ENCODE measurements at places on chromosomes 5 and 9.

DNA sequence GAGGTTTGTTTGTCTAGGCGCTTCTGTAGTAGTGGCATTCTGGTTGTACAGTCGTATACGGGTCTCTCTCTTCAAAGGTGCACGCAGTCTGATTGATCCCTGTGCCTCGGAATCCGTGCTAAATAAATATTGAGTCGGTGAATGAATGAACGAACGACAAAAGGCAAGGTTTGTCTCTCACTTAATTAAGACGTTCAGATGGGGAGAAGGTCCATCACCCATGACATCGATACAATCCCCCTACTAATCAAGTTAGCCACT, 500 bp upstream of the CREBRF start:
- peak overlapping the region; percentile 93 for H3K27ac ChIP-seq
- peaks cover under 1% of the 10 kb centered on the region for H3K27me3 ChIP-seq
- DNase-seq = no peak
- peaks cover 14% of the 10 kb centered on the region for H3K4me1 ChIP-seq

GRCh38 chr9:1535051-1535450, 480.1 kb upstream of the SMARCA2 start:
- no peaks in the 10 kb centered on the region for H3K36me3 ChIP-seq
- no peaks in the 10 kb centered on the region for H3K4me1 ChIP-seq
- DNase-seq = no peak
- H3K4me3 ChIP-seq = no peak overlapping the region
- H3K27me3 ChIP-seq = no peaks in the 10 kb centered on the region

DNA sequence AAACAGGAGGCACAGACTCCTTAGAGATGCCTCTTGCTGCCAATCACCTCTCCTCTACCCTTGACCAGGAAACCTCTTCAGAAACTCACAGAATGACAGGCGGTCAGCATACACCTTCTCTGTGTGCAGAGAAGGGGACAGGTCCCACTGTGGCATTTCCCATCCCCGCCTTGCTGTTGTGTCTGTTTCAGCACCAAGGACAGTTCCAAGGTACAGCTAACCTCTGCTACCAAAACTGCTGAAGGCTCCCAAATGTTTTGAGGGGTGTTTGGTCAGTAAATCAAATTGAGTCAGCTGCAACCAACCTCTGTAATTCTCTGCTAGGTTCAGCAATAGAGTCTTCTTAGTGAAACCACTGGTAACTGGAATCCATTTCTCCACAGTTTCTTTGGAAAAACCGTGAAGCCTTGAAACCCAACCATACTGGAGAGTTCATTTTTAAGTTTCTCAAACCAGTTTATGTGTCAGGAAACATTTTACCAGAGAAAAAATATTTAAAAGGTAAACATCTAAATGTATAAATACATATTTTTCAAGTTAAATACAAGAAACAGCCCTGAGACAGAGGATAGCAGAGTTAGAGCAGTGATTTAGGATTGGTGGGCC, 122.0 kb downstream of the DRD1 start:
- no peaks in the 10 kb centered on the region for H3K36me3 ChIP-seq
- no peak overlapping the region for H3K27ac ChIP-seq
- peaks cover 1% of the 10 kb centered on the region for H3K27me3 ChIP-seq
- peak; percentile 24 for DNase-seq

DNA sequence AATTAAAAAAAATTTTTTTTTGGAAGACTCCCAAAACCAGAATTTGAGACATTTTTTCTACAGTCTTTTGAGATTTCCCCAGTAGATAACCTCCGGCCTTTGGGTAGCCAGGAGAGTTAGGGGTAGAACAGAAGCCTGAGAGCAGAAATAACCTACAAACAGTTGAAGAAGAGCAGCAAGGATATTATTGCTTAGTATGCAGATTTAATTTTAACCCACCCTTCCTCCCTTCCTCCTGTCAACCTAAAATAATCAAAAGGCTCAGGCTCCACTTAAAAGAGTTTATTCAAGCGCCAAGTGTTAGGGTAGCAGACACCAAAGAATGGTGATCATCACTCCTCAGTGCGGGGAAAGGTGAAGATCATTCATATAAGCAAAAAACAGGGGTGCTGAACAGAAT, 17.4 kb upstream of the FAM120A start:
- peaks cover 6% of the 10 kb centered on the region for H3K36me3 ChIP-seq
- peaks cover 8% of the 10 kb centered on the region for H3K4me1 ChIP-seq
- H3K27ac ChIP-seq = no peak overlapping the region
- no peak overlapping the region for H3K4me3 ChIP-seq
- DNase-seq = no peak

GRCh38 chr9:116236979-116237378, 83.4 kb downstream of the PAPPA start:
- peaks cover 11% of the 10 kb centered on the region for H3K27me3 ChIP-seq
- H3K36me3 ChIP-seq = peaks cover 3% of the 10 kb centered on the region
- DNase-seq = no peak
- no peak overlapping the region for H3K27ac ChIP-seq
- H3K4me3 ChIP-seq = no peak overlapping the region

DNA sequence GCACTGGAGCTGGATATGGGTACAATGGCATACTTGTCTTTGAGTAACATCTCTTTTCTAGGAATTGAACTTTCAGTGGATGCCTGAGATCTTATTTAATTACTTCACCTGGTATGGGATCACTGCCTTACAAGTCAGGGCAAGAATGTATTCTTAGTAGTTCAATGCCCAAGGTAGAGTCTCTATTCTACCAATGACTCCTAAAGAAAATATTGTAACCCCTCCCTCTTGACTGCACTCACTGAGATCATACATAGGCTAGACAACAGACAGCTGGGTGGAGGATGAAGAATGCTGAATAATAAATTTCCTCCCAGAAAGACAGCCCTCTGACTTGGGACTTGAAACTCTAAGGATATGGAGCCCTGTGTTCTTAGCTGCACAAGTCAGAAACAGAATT, 1216.3 kb upstream of the ACO1 start:
- H3K4me1 ChIP-seq = peaks cover 4% of the 10 kb centered on the region
- no peak overlapping the region for H3K27ac ChIP-seq
- no peaks in the 10 kb centered on the region for H3K27me3 ChIP-seq
- no peaks in the 10 kb centered on the region for H3K36me3 ChIP-seq
- H3K4me3 ChIP-seq = no peak overlapping the region
- DNase-seq = no peak

DNA sequence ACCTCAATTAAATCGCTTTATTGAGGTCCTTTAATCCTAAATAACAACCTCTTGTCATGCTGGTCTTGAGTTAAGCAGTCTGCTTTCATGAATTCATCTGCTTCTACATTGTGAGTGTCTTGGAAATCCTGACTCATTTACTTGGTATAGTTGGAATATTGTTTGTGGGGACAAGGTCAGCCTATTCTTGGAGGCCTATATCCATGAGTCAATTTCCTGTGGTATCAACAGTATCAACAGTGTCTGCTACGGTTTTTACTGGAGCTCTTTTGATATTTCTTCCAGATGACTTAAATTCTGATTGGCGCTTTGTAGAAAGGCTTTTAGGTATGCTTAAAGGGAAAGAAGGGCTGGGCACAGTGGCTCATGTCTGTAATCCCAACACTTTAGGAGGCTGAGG, 71.2 kb upstream of the PARP8 start:
- no peak overlapping the region for H3K27ac ChIP-seq
- H3K36me3 ChIP-seq = peaks cover 5% of the 10 kb centered on the region

- no peak for DNase-seq
- peaks cover 9% of the 10 kb centered on the region for H3K4me1 ChIP-seq
- peak overlapping the region; percentile 46 for H3K27ac ChIP-seq
- H3K36me3 ChIP-seq = peaks cover 6% of the 10 kb centered on the region
- H3K27me3 ChIP-seq = peaks cover 44% of the 10 kb centered on the region
- H3K4me3 ChIP-seq = peak overlapping the region; percentile 83
These were observed 1.4 kb downstream of the CHSY3 start for GRCh38 chr5:129905473-129906176.

GRCh38 chr5:1546556-1546955, 22.8 kb upstream of the LPCAT1 start:
- H3K4me3 ChIP-seq = no peak overlapping the region
- no peak for DNase-seq
- no peak overlapping the region for H3K27ac ChIP-seq
- no peaks in the 10 kb centered on the region for H3K36me3 ChIP-seq
- H3K27me3 ChIP-seq = no peaks in the 10 kb centered on the region

DNA sequence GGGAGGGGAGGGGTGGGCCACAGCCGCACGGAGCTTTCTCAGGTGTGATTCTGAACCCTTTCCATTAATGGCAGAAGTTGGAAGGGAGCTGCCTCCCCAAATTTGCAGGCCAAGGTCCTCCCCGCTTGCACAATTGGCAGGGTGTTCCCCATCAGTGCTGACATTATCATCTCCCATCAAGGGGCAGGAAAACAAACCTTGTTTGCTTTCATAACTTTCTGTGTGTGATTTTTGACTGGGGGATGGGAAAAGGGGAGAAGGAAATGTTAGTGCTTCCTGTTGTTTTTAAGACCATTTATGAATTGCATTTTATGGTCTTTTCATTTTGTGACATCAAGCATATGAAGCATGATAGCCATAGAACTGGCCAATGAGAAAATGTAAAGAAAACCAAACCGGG, 242.2 kb downstream of the GOLPH3 start:
- no peak for DNase-seq
- H3K36me3 ChIP-seq = no peaks in the 10 kb centered on the region
- no peak overlapping the region for H3K4me3 ChIP-seq
- no peak overlapping the region for H3K27ac ChIP-seq
- no peaks in the 10 kb centered on the region for H3K27me3 ChIP-seq

GRCh38 chr5:90690307-90690706, 131.7 kb downstream of the ADGRV1 start:
- H3K4me3 ChIP-seq = no peak overlapping the region
- no peak overlapping the region for H3K27ac ChIP-seq
- H3K36me3 ChIP-seq = no peaks in the 10 kb centered on the region
- no peak for DNase-seq
- peaks cover 3% of the 10 kb centered on the region for H3K27me3 ChIP-seq

GRCh38 chr5:173864126-173865050, 23.8 kb upstream of the CPEB4 start:
- no peak overlapping the region for H3K27ac ChIP-seq
- no peak overlapping the region for H3K4me3 ChIP-seq
- H3K36me3 ChIP-seq = peaks cover 4% of the 10 kb centered on the region

DNA sequence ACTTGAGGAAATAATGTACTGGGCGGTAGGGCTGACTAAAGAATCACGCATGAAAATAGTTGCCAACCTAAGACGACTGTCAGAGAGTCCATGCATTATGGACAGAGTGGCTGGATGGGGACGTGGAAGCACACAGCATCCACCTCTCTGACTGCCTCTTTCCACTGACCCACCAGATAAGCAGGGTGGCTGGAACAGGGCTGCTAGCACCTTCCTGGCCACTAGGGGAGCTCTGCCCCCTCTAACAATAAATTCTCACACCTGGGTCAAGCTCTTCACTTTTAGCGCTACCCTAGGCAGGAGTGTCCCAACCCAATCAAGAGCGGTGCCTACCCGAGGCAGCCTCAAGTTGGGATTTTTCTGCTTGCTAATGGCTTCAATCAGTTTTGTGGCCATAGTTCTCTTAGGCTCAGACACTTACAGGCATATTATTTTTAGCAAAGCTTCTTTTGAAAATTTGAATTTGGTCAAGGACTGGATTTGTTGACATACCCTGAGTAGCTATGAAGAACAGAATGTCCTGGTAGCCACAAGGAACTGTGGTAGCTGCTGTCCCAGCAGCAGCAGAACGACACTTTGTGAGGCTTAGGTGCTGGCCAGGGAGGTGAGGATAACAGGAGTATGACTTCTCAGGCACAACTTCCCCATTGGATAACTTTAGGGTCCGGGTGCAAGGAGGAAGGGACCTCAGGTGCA, 6.9 kb upstream of the TPM2 start:
- H3K27me3 ChIP-seq = no peaks in the 10 kb centered on the region
- H3K27ac ChIP-seq = peak overlapping the region; percentile 83
- H3K4me1 ChIP-seq = peaks cover 9% of the 10 kb centered on the region

DNA sequence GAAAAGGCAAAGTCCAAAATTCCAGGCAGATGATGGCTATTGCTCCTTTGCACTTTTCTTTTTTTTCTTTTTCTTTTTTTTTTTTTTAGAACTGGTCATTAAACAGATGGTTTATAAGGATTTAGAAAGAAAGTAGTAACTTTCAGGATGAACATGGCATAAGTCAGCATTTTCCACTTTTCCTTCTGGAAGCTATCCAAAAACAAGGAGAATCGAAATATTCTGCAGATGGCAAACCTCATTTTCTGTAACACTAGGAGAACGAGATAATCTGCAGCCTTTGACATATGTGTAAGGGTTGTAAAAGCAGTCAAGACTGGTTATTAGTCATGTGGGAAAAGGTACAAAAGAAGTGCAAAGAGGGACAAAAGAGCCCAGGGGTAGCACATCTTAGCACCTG, 69.1 kb upstream of the PUM3 start:
- no peaks in the 10 kb centered on the region for H3K36me3 ChIP-seq
- no peak overlapping the region for H3K4me3 ChIP-seq
- DNase-seq = no peak
- peaks cover 7% of the 10 kb centered on the region for H3K27me3 ChIP-seq

DNA sequence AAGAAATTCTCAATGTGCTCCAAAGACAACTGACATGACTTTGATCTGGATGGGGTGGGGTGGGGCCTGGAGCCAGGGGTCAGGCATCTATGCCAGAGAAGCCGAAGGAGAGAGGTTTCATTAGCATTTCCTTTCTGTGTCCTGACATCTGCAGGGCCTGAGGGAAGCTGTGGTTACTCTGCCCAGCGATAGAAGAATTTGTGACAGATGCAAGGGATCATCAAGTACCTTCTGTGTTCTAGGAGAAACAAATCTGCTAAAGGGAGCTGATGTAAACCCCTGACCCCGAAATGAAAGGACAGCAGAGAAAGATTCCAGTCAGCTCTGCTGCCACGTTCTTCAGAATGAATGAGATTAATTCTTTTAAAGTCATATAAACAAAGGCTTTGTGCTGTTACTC, 335.7 kb downstream of the PRELID2 start:
- H3K27ac ChIP-seq = no peak overlapping the region
- H3K4me3 ChIP-seq = no peak overlapping the region
- DNase-seq = no peak
- no peaks in the 10 kb centered on the region for H3K4me1 ChIP-seq
- no peaks in the 10 kb centered on the region for H3K27me3 ChIP-seq

GRCh38 chr9:138122201-138122600, 244.6 kb downstream of the CACNA1B start:
- no peaks in the 10 kb centered on the region for H3K27me3 ChIP-seq
- H3K36me3 ChIP-seq = no peaks in the 10 kb centered on the region
- no peaks in the 10 kb centered on the region for H3K4me1 ChIP-seq
- no peak overlapping the region for H3K4me3 ChIP-seq

- H3K36me3 ChIP-seq = no peaks in the 10 kb centered on the region
- no peak overlapping the region for H3K4me3 ChIP-seq
- H3K27ac ChIP-seq = no peak overlapping the region
- no peaks in the 10 kb centered on the region for H3K4me1 ChIP-seq
- DNase-seq = no peak
These were observed 130.1 kb upstream of the OSMR start for GRCh38 chr5:38715696-38716095.

DNA sequence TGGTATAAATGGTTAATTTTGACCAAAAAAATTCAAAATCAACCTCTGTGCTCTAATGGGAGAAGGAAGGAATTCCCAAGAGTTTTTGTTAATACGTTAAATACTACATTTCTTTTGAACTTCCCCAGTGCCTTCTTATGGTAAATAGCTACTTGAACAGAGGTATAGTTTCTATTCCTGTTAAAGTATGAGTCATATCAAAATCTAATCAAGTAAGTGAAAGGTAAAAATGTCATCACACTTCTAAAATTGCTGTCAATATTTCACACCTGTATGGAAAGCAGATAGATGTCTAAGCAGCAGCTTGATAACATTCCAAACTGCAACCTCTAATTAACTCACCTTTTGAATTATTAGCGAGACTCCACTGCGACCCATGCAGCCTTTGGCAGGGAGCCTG, 214.1 kb upstream of the MEF2C start:
- no peak for DNase-seq
- H3K4me1 ChIP-seq = no peaks in the 10 kb centered on the region
- H3K27me3 ChIP-seq = no peaks in the 10 kb centered on the region
- H3K27ac ChIP-seq = no peak overlapping the region
- no peak overlapping the region for H3K4me3 ChIP-seq
- H3K36me3 ChIP-seq = no peaks in the 10 kb centered on the region
